ENCODE measurements at places on chromosomes 6 and 20.

DNA sequence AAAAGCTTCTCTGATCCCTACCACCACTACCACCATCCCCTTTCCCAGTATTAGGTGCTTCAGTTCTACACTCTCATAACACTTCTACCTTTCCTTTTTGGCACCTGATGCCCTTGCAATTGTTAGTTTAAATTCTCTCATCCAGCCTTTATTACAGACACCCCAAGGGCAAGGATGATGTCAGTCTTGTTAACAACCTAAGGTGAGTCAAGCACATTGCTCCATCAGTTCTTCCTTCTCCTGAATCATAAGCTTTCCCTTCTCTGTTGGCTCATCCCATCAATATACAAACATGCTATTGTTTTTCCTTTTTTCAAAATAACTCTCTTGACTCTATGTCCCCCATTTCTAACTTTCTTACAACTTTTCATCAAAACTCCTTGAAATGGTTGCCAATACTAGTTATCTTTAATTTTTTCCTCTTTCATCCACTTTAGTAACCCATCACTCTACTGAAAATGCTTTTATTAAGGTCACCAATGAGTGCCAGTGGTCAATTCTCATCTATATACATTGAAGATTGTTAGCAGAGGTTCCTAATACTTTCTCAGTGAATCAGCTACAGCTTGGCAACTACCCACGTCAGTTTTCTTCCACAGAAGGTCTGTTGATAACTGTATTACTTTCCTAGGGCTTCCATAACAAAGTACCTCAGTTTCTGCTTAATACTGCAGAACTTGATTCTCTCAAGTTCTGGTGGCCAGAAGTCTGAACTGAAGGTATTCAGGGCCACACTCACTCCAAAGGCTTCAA, 97.1 kb upstream of the FLRT3 start:
- DNase-seq = no peak

GRCh38 chr6:31531162-31531561, 2.4 kb downstream of the MCCD1 start:
- DNase-seq = no peak

- DNase-seq = no peak
Measured at GRCh38 chr6:159739341-159739740, 12.0 kb downstream of the WTAP start.

DNA sequence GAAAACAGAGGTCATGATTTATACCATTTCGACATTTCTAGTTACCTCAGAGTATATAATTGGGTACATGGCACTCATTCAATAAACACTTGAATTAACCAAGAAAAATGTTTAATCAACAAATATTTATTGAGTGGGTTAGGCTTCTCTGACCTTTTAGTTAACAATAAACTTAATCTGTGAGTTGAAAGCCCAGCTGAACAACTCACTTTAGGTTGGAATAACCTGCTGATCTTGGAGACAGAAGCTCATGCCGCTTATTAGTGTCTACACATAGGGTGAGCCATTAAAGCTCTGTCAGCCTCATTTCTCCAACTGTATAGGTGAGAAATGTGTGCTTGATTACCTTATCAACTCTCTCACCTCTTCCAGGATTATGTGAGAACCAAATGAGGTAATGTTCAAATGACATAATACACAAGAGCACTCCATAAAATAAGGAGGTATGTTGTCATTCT, 98.2 kb upstream of the DTNBP1 start:
- no peak for DNase-seq

GRCh38 chr6:49531774-49532569, 18.5 kb upstream of the C6orf141 start:
- DNase-seq = no peak

GRCh38 chr6:82268301-82268846, 20.8 kb upstream of the IBTK start:
- DNase-seq = no peak

- DNase-seq = no peak
Measured at GRCh38 chr6:36698871-36699271, 1.2 kb downstream of the RAB44 start.

- no peak for DNase-seq
Measured at GRCh38 chr6:151452750-151453427, 963 bp upstream of the RMND1 start.

DNA sequence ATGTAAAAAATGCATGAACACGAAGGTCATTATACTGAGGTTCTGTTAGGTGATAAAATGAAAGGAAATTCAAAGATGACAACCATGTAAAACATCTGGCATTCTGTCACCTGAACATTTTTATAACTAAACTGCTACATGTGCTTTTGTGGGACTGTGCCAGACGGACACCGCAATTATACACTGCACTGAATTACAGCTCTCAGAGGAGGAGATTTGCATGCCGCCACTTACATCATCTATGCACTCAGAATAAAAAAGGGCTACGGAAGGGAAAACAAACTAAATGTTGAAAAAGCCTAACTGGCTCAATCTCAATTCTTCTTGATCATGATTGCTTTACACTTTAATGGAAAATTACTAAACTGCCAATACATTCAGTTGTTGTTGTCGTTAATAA, 614.0 kb upstream of the EYS start:
- DNase-seq = no peak

DNA sequence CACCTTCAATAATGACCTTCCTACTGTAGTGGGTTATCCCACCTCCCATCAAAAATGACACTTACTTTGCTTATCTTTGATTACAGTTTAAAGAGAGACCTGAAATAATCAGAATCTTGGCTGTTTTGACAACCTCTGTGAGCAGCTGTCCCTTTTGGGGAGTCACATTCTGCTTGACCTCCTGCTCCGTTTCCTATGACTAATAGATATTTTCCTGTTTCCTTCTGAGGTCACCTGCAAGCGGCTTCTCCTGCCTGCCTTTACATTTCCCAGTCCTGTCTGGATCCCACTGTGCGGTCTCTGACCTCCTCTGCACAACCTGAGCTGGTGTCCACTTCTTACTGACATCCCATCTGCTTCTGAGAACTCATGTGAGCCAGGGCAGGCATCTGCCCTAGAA, 54.2 kb downstream of the TRAM2 start:
- DNase-seq = no peak

- DNase-seq = no peak
Measured at GRCh38 chr20:36217226-36217625, 19.1 kb upstream of the AAR2 start.

- DNase-seq = peak; percentile 31
Measured at GRCh38 chr6:79671600-79672266, 40.6 kb downstream of the SH3BGRL2 start.

- no peak for DNase-seq
Measured at GRCh38 chr6:92541448-92542060, 877.8 kb downstream of the EPHA7 start.

- no peak for DNase-seq
Measured at GRCh38 chr20:48722737-48723191, 105.0 kb downstream of the PREX1 start.

GRCh38 chr6:123520217-123520616, 116.5 kb downstream of the TRDN start:
- DNase-seq = no peak

DNA sequence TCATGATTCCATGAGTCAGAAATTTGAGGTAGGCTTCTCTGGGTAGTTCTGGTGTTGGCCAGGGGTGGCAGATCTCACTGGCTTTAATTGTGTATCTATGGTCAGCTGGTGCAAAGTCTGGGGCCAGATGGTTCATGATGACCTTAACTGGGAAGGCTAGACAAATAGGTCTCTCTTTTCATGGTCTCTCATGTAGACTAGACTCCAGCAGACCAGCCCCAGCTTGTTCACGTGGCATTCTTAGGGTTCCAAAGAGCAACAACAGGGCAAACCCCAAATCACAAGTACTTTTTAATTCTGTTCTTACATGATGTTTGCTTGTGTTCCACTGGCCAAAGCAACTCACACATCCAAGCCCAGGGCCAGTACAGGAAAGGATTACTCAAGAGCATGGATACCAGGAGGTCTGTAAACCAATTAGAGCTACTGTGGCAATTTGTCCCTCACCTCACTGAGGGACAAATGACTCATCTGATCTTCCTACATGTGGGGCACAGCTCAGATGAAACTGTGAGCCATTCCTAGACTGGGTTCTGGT, 79.5 kb upstream of the PBOV1 start:
- no peak for DNase-seq

GRCh38 chr6:1778686-1779235, 169.0 kb downstream of the FOXC1 start:
- no peak for DNase-seq

DNA sequence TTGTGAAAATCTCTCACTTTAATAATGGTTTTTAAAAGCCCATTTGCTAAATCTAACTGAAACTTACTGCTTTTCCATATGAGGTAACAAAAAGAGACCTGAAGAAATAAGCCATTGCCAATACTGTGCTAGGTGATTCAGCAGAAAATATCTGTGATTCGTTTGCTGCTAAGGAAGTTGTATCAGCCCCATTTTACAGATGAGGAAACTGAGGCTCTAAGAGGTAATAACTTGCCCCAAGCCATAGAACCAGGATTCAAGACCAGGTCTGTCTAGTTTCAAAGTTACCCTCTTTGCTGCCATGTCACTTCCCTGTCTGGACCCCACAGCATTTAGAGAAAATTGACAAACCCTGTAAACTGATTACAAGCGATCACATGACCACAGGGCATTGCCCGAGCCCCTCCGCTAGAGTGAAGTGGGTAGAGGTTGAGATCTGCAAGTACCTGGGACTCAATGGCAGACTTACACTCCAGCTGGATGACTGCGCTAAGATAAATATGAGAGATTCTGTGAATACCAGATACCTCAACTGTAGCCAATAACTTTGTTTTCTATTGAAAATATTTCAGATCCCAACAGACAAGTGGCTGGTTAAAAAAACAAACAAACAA, 69.3 kb downstream of the TNFRSF21 start:
- no peak for DNase-seq

DNA sequence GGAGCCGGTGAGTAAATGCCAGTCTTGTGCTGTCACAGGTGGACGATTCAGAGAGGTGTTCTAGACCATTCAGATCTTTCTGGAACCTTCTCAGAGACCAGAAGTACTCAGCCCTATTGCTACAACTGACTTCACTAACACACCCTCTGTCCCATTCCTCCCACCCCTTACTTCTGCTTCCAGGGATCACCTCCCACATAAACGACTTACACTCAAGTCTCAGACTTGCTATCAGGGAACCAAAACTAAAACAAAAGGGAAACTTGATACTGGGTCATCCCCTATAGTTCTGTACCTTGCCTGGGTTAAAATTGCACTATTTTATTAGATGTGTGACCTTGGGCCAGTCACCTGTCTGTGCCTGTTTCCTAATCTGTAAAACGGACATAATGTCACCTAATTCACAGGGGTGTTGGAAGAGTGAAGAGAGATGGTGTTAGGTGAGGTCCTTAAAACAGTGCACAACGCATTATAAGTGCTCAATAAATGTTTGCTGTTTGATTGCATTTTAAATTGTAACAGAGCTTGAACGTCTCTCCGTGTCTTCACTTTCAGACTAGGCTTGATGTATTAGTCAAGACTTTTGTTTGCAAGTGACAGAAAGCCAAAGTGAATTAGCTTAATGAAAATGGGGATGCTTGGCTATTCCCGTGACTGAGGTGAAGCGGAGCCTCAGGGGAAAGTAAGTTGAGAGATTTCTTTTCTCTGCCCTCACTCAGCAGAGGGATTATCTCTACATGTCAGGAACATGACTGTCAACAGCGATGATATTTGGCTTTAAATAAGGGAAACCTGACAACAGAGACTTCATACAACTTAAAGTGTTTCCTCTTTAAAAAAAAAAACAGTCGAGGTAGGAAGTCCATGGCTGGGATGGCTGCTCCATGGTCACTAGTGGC, 3.0 kb upstream of the SRXN1 start:
- DNase-seq = no peak

- DNase-seq = no peak
Measured at GRCh38 chr6:166949528-166950442, 6.6 kb downstream of the RNASET2 start.

DNA sequence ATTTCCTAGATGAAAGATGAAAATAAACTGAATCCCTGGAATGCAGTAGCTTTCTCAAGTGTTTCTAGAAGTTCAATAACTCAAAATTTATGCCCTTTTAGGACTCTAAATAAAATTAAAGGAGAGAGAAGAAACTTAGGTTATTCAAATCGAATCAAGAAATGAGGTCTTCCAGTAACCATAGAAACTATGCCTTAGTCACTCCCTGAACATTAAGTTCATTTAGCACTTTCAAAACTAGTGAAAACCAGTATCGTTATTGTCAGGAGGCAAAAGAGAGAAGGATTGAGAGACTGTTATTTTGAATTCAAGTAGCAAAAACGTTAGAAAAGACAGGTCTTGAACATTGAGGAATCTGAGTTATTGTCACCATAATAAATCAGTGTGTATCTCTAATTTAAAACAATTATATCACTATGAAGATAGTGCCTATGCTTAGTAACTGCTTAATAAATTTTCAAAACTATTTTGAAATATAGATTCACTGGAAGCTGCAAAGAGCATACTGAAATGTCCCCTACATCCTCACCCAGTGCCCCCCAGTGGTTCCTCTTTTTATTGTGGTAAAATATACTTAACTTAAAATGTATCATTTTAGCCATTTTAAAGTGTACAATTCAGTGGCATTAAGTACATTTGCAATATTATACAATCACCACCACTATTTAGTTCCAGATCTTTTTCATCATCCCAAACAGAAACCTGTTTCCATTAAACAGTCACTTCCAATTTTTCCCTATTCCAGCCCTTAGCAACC, 4.6 kb downstream of the RPP21 start:
- DNase-seq = no peak
